ENCODE measurements at places on chromosomes 4 and X. TPM values are rescaled to one million over a fixed set of nuclear protein-coding genes. Genes with fewer than 3 reads are reported as not detected.

- DNase-seq, result no peak
Measured at GRCh38 chr4:73817341-73817740, 19.1 kb upstream of the CXCL6 start.

- no peak for DNase-seq
Measured at GRCh38 chrX:70618467-70618866, 173.8 kb downstream of the DLG3 start.

DNA sequence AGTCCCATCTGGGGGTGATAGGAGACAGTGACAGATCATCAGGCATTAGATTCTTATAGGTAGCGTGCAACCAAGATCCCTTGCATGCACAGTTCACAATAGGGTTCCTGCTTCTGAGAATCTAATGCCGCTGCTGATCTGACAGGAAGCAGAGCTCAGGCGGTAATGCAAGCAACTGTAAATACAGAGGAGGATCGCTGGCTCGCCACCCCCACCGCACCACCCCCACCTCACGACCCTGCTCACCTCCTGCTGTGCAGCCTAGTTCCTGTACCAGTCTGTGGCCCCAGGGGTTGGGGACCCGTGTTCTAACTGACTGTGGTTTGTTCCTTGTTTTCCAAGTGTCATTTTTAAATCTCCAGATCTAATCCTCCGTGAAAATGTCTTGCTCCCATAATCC lies 89.0 kb upstream of the MAPK10 start:
- DNase-seq, result no peak

- no peak for DNase-seq
Measured at GRCh38 chr4:103449296-103450023, 251.3 kb upstream of the CENPE start.

- DNase-seq, result no peak
Measured at GRCh38 chr4:173301518-173302201, 32.5 kb downstream of the HMGB2 start.

GRCh38 chr4:119080721-119081541 lies 54.7 kb upstream of the MYOZ2 start:
- no peak for DNase-seq

- no peak for DNase-seq
Measured at GRCh38 chr4:31272331-31273061, 552.3 kb downstream of the PCDH7 start.

DNA sequence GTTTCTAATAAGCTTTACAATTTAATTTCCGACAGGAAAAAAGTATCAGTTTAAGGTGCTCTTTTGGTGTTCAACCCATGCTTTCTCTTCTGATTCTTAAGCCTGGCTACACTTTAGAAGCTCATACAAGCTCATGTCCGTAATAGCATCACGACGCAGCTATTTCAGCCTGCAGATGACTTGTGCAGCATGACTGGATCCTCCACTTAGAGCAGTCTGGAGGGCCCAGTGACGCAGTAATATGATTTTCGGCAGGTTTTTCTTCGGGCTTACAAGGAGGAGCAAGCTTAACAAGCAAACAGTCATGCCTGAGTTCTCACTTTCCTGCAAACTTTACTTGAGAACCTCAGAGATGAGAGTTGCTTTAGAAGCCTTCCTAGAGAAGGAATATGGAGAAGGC lies 85.3 kb upstream of the MAML3 start:
- no peak for DNase-seq

GRCh38 chr4:15575966-15576365 lies 79.2 kb downstream of the FBXL5 start:
- no peak for DNase-seq

GRCh38 chr4:100849319-100849718 lies 331.5 kb upstream of the EMCN start:
- no peak for DNase-seq

DNA sequence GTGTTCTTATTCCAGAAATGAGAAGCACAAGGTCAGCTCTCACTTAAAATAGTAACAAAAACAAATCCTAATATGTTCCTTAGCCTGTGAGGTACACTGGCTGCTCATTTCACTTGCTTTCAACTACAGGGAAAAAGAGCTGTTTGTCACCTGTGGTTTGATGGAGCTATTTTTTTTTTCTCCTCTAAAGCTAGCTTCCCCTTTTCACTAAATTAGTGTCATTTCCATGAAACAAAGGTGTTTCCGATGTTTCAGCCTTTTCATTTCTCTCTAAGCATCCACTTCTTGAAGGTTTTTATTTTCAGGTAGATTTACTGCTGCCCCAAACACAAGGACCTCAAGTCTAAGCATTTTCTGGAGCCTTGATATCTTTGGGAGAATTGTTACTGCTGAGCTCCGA lies 148.6 kb downstream of the RBMX2 start:
- no peak for DNase-seq

The REPS2 gene
- total RNA-seq, result 3.7 TPM

The BRS3 gene
- total RNA-seq, result not detected

Measured in H9 (cell line).